Activated CD4-positive, alpha-beta memory T cell treated with anti-CD3 and anti-CD28 coated beads, Interleukin-2, amount 10 ng/mL, durations not matched to agents 7 days and 5 days (primary cell): ENCODE measurements at places on chromosomes 1 and 21.

- DNase-seq, result no peak
These were observed 46.0 kb downstream of the ALG6 start for GRCh38 chr1:63413394-63413793.

- no peak for DNase-seq
These were observed 519.8 kb downstream of the COL11A1 start for GRCh38 chr1:102588536-102588935.

DNA sequence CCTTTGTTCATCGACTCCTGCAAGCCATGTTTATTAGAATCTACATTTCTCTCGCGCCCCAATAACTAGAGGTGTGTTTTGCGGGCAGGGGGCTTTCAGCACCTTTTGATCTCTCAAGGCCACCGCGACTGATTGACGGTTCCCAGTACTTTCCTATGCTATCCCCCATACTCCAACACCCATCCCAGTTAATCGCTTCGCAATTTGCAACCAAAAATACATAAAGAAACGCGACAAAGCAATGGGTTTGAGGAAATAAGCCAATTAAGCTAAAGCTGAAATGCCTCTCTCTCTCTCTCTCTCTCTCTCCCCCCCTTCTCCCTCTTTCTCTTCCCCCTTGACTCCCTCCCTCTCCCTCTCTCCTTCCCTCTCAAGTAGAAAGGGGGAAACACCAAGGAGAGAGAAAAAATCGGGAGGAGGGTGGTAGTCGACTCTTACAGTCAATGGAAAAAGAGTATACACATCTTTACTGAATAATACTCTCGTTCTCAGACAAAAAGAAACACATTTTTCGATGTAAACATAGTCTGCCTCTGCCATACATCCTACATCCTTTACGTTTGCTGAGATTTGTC lies 128.0 kb upstream of the DPYD start:
- no peak for DNase-seq

DNA sequence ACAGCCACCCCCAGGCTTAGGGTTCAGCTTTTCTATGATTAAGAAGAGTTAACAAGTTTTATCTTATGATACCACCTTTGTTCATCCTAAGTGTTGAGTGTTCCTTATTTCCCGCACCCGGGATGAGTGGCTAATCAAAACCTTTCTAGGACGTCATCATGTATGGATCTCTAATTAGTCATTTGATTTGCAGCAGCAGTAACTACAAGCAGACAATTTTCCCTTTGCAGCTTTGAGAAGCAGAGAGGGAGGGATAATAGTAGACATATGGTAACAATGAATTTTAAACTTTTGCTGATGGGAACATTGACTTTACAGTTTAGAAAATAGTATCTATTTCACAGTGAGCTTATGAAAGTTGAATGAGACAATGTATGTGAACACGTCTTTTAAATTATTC lies 30.8 kb upstream of the SLC35F3 start:
- DNase-seq, result no peak

DNA sequence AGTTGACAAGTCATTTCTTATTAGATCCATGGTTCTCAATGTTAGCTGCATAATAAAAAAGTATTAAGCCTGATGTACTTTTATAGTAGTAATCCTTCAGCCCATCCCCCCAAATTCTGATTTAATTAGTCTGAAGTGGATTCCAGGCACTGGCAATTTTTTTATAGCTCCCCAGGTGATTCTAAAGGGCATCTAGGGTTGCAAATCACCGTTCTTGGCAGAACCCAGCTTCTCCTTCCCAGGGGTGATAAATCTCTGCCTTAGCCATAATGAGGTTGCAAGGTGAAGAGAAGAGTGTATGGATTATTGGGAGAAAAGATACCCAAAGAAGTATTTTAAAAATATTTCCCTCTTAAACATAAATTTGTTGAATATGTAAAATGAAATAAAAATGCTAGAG lies 43.0 kb upstream of the RXRG start:
- DNase-seq, result no peak
